HFF-Myc (cell line): ENCODE measurements at places on chromosomes 2 and 18.

DNA sequence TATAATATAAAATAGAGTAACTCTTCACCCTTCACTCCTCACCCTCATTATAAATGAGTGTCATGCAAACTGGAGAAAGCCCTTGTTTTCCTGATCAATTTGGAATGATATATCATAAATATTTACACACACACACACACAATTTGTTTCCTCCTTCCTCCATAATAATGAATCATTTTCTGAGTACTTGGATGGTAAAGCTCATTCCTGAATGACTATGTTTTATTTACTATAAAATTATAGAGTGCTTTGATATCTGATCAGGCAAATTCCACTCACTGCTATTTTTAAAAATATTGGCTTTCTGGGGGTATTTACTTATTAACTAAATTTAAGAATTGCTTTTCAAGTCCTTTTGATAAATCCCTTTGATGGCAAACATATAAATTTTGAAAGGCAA, 1125.5 kb upstream of the CNTNAP5 start:
- DNase-seq, result no peak

- no peak for DNase-seq
Measured at GRCh38 chr2:228771774-228772173, 499.3 kb downstream of the PID1 start.

- no peak for DNase-seq
Measured at GRCh38 chr2:126187668-126188067, 468.3 kb upstream of the GYPC start.

- no peak for DNase-seq
Measured at GRCh38 chr2:10048501-10049171, 5.3 kb downstream of the KLF11 start.

DNA sequence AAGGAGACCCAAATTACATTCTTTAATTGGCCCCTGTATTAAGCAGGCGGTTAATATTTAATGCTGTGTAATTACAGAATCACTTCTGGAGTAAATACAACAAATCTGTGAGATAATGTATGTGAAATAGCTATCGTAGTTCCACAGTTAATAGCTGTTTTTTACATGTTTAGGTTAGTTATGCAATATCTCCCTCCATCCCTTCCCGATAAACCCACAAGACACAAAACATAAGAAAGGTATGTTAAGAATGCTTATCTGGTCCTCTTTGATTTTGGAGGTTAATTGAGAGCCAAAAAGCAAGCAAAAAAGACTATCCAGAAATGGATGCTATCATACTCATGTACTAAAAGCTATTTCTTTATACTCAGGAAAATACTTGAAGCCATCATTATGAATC, 49.1 kb downstream of the ZNF638 start:
- no peak for DNase-seq
